ENCODE measurements at places on chromosomes 7 and 10.
A peak's percentile ranks its signal among the peaks of the same experiment; 100 is the strongest.

DNA sequence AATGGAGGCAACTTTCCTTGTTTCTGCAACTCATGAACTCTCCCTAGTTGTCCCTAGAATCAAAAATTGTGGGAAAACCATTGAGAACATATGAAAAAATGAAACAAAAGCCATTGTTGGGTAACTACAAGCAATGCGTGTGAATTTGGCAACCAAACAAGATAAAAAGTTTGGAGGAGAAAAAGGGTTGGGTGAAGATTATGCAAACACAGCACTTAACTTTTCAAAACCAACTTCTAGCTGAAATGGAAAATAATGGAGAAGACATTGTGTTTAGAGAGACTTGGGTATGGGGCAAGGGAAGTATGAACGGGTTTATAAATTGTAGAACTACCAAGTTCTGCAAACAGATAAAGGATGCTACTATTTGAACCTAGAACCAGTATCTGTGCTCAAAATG, 89.0 kb upstream of the SVIL start:
- peak; percentile 30 for DNase-seq

DNA sequence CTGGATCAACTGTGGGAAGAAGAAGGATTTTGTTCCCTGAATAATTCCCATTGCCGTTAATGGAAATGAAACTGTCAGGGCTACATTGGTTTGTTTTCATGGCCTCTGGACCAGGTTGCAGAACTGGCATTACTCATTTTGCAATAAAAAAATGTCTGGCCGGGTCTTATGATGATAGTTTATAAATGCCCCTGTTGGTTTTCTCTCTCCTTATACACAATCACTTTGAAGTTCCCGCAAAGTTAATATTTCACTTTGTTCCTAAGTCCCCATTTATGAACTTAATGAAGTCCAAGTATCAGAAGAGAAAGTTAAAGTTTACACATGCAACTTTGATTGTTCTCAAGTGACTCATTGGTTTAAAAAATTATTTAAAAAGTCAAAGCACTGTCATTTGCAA, 150.7 kb upstream of the PRR15 start:
- no peak for DNase-seq

- DNase-seq, result no peak
Measured at GRCh38 chr10:132099389-132100090, 33.8 kb downstream of the JAKMIP3 start.

DNA sequence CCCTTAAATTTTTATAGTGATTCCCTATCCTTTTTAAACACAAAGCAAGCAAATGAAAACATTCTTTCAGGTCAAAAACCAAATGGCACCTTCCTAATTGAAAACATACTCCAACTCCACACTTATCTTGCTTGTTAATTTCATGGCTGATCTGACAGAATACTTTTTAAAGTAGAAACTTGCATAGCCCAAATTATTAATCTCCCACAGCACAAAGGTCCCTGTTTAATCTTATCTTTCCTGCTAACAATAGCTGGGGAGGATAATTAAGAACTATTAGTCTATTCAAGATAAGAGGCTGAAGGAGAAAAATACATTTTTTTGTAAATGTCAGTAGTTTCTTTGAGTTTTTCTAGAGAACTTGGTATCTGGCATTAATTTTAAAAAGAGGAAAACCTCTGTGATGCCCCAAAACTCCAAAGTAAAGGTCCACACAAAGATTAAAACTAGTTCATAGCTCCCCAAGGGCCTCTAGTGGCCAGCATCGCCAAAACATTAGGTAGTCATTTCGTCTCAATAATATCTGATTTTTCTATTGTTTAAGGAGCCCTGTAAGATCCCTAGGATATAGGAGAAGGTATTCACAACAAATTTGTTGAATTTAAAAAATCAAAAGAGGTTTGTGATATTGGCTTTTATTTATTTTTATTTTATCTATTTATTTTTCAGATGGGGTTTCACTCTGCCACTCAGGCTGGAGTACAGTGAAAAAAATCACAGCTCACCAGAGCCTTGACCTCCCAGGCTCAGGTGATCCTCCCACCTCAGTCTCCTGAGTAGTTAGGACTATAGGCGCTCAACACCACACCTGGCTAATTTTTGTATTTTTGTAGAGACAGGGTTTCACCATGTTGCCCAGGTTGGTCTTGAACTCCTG, 14.7 kb downstream of the CDNF start:
- DNase-seq, result peak; percentile 71

DNA sequence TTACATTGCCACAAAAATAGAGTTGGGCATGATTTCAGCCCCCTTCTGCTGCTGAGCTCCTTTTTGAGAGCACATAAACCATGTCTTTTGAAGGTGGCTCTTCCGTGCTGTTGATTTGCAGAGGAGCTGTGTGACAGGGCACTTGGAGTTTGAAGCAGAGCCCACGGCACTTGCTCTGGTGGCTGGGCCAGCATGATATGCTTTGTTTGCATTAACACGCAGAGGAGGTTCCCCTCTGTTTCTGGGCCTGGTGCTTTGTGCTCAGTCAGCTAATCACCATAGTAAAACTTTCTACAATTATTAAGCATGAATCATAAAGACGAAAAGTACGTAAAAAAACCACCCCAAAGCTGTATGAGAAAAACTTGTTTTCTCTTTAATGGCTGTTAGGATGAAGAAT, 40.1 kb downstream of the RBM33 start:
- no peak for DNase-seq
